ENCODE measurements at places on chromosomes 7 and 10. TPM values are rescaled to one million over a fixed set of nuclear protein-coding genes. Genes with fewer than 3 reads are reported as not detected.

Gene GNG11
- total RNA-seq: not detected

DNA sequence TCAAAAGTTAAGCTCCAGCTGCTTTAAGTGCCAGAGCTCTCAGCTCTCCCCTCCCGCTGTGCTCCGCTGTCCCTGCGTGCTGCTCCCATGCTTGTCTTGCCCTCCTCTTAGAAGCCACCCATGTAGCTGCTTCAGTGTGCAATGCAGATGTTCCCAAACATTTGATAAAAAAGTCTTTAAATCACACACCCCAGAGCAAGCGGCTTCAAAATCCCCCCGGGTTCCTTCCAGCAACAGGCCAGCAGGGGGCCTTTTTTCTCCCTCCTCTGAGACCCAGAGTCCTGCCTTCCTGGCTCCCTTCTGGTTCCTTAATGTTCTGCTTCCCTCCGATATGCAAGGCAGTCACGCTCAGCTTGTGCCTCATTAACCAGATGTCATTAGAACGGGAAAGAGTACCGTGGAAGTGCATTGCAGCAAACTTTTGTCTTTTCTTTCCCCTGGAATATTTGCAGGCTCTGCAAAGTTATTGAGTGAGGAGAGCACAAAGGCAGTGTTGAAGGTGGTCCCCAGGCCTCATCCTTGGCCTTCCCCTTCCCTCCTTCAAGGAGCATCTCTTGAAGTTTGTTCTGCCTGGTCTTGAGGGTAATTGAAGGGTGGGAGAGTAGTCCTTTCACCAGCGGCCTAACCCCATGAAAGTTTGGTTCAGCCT is 25.5 kb downstream of the LDB3 start:
- no peak overlapping the region for H3K4me3 ChIP-seq
- no peak for DNase-seq
- H3K36me3 ChIP-seq: no peaks in the 10 kb centered on the region
- peaks cover 4% of the 10 kb centered on the region for H3K4me1 ChIP-seq

DNA sequence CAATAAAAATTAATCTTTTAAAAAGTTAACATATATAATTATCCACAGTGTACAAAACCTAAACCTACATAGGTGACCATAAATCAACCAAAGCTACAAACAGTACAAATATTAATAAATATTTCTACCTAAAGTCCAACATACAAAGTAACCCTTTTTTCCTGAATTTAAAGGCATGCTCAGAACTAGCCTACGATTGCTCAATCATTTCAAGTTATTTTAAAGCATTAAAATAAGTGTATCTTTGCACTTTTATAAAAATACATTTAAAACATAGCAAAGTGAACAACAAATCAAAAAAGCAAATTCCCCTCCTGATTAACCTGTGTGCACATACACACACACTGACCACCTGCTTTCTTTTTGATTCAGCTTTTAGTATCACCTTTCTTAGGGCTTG is 202.2 kb downstream of the PARD3 start:
- peaks cover 5% of the 10 kb centered on the region for H3K4me1 ChIP-seq
- peaks cover 4% of the 10 kb centered on the region for H3K36me3 ChIP-seq
- H3K27me3 ChIP-seq: no peaks in the 10 kb centered on the region

DNA sequence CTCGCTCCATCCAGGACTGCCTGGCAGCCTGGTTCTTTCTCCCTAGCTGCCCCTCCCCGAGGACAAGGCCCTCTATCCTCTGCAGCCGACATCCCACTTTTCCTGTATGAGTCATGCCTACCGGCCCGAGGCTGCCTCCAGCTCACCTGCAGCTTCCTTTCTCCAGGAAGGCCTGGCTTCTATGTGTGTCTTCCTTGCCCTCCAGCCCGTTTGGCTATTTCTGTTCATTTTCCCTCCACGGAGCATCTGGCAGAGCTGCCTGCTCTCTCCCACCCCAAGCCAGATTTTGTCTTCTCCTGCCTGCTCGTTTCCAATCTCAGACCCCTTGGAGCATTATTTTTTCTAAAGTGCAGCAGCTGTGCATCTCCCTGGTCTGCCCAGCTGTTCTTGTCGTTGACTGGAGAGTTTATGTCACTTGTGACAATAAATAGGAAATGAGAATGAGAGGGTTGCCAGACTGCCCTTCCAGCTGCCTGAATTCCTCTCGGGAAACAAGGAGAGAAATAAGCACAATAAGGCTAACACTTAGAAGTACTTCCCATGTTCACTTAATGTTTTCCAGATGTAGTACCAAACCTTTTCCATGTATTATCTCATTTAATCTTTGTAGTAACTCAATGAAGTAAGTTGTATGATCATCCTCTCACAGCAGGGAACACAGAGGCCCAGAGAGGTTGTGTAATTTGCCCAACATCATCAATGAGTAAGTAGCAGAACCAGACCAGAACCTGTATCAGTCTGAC is 19.7 kb downstream of the UBTD1 start:
- H3K4me3 ChIP-seq: no peak overlapping the region
- H3K36me3 ChIP-seq: no peaks in the 10 kb centered on the region
- no peaks in the 10 kb centered on the region for H3K27me3 ChIP-seq
- no peak for DNase-seq

GRCh38 chr10:78212060-78212785 is 178.6 kb downstream of the RPS24 start:
- H3K4me1 ChIP-seq: peaks cover 28% of the 10 kb centered on the region
- no peaks in the 10 kb centered on the region for H3K36me3 ChIP-seq
- DNase-seq: no peak
- H3K27ac ChIP-seq: no peak overlapping the region

GRCh38 chr10:111112333-111112732 is 35.5 kb downstream of the ADRA2A start:
- DNase-seq: no peak
- no peaks in the 10 kb centered on the region for H3K36me3 ChIP-seq
- H3K4me1 ChIP-seq: peaks cover 5% of the 10 kb centered on the region
- H3K27ac ChIP-seq: no peak overlapping the region

GRCh38 chr7:134515569-134516468 is 11.5 kb upstream of the AKR1B10 start:
- no peak overlapping the region for H3K4me3 ChIP-seq
- DNase-seq: no peak
- peaks cover 22% of the 10 kb centered on the region for H3K27me3 ChIP-seq
- H3K36me3 ChIP-seq: no peaks in the 10 kb centered on the region
- H3K4me1 ChIP-seq: no peaks in the 10 kb centered on the region

Gene CPN1
- total RNA-seq: 4.5 TPM

Gene SPDYE11
- total RNA-seq: 0.22 TPM

Gene INSYN2A
- total RNA-seq: not detected

- DNase-seq: no peak
- no peak overlapping the region for H3K27ac ChIP-seq
- H3K36me3 ChIP-seq: peaks cover 3% of the 10 kb centered on the region
- H3K4me1 ChIP-seq: peaks cover 7% of the 10 kb centered on the region
Observed at GRCh38 chr7:120691915-120692314, 166.0 kb downstream of the TSPAN12 start.

- H3K27me3 ChIP-seq: no peaks in the 10 kb centered on the region
- H3K36me3 ChIP-seq: peaks cover 4% of the 10 kb centered on the region
- DNase-seq: no peak
- no peak overlapping the region for H3K27ac ChIP-seq
- peaks cover 2% of the 10 kb centered on the region for H3K4me1 ChIP-seq
Observed at GRCh38 chr10:60798031-60798430, 19.8 kb downstream of the CDK1 start.

Gene GPRIN2
- total RNA-seq: 19.8 TPM

Gene SPDYE2B
- total RNA-seq: not detected

DNA sequence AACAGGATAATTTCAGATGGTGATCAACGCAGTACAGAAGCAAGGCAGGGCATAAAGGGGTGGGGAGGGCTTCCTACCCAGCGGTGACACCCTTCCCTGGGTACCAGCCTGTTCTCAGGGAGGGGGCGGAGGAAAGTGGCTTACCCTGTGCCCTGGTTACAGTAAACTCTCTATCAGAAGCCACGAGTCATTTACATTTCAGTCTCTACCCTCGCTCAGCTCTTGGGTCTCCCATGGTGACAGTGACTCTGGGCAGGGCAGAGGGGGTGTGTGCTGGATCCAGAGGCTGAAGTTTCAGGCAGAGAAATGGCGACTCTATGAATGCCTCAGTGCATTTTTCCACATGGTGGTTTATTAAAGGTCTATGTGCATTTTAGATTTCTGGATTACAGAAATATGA is 107.0 kb downstream of the ADARB2 start:
- H3K4me1 ChIP-seq: peaks cover 7% of the 10 kb centered on the region
- no peaks in the 10 kb centered on the region for H3K27me3 ChIP-seq
- no peak overlapping the region for H3K4me3 ChIP-seq
- H3K36me3 ChIP-seq: no peaks in the 10 kb centered on the region

DNA sequence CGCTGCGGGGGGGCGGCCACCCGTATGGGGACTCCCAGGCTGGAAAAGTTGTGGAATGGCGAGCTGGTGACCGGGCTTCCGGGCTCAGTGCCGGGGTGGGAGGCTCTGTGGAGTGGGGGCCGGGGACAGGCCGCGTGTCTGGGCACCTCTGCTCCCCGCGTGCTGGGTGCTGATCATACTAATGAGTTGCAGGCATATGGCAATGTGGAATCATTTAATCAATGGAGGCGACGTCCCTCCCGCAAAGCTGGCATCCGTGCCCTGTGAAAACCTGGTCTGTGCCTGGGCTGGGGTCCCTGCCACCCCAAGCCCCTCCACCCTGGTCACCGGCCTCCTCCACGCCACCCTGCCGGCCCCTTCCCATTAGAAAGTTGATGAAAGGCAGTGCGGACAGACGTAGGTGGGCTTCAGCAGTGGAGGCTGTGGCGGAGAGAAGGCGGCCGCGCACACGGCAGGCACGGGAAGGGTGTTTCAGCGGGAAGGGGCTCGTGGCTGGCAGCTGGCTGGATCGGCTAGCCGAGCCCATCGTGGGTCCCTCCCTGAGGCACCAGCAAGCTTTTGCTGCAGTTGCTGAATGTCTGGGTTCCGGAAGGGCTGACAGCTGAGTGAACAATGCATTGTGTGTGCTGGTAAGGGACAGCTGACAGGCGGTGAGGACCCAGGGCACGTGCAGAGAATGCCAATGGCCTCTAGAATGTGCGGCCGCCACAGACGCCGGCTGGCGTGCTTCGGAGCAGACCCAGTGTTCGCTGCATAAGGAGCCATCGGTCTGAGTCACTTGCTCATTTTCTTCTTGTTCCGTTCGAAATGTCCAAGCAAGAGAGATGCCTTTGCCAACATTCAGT is 1.5 kb downstream of the ADGRA1 start:
- no peak for DNase-seq
- no peaks in the 10 kb centered on the region for H3K36me3 ChIP-seq
- H3K4me3 ChIP-seq: peak overlapping the region; percentile 24
- H3K27me3 ChIP-seq: peaks cover 57% of the 10 kb centered on the region
- H3K4me1 ChIP-seq: peaks cover 2% of the 10 kb centered on the region

GRCh38 chr10:32950591-32951108 is 7.4 kb downstream of the ITGB1 start:
- H3K27ac ChIP-seq: peak overlapping the region; percentile 79
- peaks cover 74% of the 10 kb centered on the region for H3K4me1 ChIP-seq
- H3K27me3 ChIP-seq: no peaks in the 10 kb centered on the region

- H3K4me1 ChIP-seq: no peaks in the 10 kb centered on the region
- H3K27ac ChIP-seq: no peak overlapping the region
- no peak overlapping the region for H3K4me3 ChIP-seq
- peaks cover 12% of the 10 kb centered on the region for H3K27me3 ChIP-seq
Observed at GRCh38 chr10:43863859-43864591, 215.3 kb upstream of the ZNF32 start.
